T1000 (cell line): ENCODE measurements at places on chromosomes 3 and 15.
A peak's percentile ranks its signal among the peaks of the same experiment; 100 is the strongest.

DNA sequence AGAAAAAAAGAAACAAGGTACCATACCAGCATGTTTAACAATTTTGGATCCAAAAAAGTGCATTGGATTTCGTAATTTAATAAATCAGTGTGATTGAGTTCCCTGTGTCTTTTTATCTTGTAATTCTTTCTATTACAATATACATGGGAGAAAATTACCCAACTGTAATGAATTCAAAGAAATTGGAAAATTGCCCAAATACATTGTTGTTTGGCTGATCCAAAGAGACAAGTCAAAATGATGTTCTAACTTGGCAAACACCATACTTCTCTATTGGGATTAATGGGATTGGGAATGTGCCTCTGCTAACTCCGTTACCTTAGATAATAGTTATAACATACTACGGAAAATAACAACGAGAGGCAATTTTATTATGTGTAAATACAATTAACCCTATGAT, 1097.1 kb downstream of the ROBO1 start:
- no peak for DNase-seq

DNA sequence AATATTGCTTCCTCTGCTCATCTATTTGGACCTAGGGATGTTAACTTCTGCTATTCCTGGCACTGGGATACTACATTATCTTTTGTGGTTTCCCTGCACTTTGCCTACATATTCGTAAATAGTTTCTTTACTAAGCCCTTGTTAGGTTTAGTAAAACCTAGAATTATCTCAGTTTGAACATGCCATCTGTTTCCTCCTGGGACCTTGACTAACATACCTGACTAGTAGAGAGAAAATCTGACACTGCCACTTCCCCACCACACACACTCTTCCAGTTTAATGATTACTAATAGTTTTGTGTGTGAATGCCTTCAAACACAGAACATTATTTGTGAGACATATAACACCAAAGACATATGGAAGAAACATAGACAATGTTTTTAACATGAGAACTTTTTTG, 28.2 kb upstream of the SOX2 start:
- DNase-seq = no peak

GRCh38 chr3:187136936-187137335, 2.4 kb downstream of the RPL39L start:
- DNase-seq = no peak

DNA sequence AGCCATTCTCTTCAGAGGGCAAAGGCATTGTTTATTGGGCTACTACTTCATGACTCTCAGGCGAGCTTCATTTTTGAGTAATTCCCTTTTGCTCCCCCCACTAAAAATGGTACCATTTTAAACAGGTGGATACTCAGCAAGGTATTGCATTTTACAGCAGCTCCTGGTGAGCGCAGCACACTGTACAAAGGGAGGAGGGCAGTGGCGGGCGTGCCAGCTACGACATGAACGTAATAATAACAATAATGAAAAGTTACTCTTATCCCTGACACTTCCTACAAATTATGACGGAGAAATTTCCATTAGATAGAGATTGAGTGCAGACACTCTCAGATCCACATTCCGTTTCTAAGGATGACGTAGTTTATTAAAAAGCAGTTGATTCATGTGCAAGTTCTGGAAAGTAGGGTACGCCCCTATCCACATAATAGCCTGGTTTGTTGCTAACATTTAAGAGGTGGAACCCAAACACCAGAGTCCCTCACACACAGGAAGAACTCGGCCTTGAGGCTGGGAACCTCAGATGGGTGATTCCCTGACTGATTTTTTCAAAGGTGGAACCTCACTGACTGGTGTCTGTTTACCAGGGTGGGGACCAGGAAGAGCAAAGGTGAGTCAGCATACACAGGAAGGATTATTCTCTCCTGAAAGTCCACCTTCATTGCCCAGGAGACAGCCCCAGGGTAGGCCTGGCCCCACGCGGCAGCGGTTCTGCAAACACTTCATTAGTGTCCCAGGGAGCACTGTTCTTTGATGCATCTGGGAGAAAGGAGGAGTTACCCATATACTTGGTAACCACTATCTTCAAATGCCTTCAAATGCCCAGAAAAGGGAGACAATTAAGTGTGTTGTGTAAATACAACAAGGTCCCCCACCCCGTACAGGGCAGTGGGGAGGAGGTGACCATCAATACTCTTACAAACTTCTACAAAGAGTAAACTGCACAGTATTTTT, 69.9 kb downstream of the LDHAL6B start:
- DNase-seq = no peak

DNA sequence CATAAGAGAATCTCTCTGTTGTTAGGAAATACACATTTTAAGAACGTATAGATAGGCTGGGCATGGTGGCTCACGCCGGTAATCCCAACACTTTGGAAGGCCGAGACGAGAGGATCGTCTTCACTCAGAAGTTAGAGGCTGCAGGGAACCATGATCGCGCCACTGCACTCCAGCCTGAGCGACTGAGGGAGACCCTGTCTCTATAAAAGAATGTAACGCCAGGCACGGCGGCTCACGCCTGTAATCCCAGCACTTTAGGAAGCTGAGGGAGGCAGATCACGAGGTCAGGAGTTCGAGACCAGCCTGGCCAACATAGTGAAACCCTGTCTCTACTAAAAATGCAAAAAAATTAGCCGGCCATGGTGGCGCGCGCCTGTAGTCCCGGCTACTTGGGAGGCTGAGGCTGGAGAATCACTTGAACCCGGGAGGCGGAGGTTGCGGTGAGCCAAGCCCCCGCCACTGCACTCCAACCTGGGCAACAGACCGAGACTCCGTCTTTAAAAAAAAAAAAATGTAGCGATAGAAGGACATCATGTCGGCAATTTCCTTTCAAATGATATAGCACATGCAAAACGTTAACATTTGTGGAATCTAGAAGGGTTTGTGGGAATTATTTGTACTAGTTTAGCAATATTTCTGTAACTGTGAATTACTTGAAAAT, 730 bp upstream of the RPL14 start:
- DNase-seq = no peak

GRCh38 chr15:85910834-85911233, 116.1 kb upstream of the KLHL25 start:
- DNase-seq = no peak

DNA sequence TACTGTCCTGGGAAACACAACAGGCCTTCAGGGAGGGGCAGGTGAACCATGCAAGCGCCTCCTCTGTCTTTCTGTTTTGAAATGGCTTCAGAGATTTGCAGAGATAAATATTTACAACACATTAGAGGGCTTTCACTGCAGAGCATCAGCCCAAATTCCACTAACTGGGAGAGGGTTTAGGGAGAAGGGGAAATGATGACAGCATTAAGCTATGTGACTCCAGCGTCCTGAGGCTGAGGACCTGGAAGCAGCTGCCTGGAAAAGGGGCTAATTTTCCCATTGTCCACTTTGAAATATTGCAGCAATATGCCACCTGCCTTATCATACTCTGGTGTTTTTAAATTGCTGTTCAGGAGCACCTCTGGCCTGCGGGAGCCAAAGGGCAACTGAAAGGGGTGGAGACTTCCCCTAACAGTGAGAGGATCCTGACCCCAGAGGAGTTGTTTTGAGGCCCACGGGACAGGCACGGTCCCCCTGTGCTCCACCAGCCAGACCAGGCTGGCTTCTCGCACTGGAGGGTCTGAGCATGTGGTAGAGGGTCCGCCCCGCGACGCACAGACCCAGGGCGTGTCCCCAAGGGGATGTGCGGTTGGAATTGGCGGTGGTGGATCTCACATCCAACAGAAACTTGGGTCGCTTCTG, 110.6 kb downstream of the XXYLT1 start:
- no peak for DNase-seq

DNA sequence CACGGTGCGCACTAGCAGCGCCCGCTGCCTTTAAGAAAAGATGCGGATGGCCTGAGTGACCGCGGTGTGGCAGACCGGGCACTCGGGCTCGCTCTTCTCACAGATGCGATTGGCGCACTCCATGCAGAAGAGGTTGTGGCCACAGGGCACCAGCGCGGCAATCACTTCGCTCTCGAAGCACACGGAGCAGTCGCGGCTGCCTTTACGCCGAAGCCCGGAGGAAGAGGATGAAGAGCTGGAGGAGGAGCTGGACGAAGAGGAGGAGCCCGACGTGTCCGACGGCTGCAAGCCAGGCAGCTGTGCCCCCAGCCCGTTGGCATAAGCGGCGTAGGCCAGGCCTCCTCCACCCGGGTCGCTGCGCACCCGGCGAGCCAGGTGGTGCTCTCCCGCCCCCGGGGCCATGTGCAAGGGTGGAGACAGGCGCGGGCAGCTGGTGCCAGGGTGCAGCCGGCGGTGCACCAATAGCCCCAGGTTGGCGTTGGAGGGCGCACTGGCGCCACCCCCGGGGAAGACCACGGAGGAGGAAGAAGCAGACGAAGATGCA, 2.6 kb downstream of the MEX3B start:
- no peak for DNase-seq

DNA sequence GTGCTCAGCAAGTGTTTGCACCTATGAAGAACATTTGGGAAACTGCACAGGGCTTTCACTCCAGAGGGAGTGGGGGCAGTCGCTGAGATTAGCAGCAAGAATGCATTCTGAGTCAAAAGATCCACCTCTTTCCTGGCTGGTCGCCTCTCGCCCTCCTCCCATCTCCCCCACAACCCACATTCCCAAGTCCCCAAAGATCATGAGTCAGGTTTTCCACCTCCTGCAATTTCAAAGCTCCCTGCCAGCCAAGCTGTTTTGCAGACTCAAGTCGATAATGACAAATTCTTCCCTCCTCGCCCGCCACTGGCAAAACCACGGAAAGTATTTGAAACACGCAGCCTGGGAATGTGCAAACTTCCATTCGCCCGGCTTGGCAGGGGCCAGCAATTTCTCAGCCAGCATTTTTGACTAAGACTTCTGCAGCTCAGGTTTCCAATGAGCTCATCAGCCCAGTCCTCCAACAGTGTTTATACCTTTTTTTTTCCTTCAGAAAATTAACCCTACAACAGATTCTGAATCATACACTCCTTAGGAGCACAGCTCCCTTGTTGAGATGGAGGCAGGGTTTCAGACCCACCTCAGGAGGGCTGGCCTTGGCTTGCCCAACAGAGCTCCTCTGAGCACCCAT, 181.4 kb downstream of the SMAD6 start:
- DNase-seq = peak; percentile 98

GRCh38 chr15:85757939-85758654, 36.6 kb downstream of the KLHL25 start:
- no peak for DNase-seq

DNA sequence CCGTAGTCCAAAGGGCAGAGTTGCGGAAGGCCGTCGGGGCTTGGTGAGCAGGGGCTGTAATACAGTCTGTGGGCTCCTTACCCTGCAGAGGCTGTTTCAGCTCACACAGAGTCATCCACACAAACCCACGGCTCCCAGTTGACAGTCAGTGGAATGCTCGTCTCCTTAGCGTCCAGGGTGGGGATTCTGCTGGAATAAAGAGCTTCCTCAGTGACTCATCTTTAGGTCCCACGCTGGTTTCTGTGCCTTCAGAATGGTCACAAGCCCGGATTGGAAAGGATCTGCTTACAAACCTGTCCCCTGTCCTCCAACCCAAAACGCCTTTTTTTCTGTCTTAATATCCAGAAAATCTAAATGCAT, 201.3 kb upstream of the TPM1 start:
- no peak for DNase-seq

DNA sequence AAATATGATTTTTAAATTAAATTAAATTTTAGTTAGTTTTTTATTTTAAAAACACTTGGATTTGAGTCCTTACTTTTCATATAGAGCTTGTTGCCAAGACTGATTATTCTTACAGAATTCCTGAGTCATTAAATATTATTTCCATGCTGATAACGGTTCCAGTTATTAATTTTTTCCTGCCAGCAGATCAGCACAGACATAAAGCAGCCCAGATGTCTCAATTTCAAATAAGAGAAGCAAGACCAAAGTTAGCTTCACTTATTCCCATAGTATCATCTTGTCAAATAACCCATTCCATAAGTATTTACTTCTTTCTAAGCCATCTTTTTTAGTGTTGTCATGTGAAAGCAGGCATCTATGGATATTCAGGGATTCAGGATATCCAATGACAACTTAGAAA, 75.3 kb downstream of the SSR3 start:
- DNase-seq = no peak
